ENCODE measurements at places on chromosomes 6 and 20.

DNA sequence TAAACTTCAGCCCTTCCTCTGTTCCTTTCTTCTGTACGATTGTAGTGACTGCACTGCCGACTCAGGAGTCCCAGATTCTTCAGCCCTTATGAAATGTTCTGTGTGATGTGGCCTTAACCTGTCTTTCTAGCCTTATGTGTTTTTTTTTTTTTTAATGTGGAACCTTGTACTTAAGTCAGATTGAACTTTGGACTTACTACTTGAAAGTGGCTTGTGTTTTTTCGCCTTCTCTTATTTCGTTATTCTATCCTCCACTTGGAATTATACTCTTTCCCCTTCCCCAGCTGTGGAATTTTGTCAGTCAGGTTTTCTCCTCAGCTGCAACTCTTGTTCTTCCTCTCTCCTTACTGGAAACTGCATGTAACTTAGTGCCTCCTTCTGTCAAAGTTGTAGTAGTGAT lies 8.8 kb downstream of the CEP43 start:
- DNase-seq, result no peak

DNA sequence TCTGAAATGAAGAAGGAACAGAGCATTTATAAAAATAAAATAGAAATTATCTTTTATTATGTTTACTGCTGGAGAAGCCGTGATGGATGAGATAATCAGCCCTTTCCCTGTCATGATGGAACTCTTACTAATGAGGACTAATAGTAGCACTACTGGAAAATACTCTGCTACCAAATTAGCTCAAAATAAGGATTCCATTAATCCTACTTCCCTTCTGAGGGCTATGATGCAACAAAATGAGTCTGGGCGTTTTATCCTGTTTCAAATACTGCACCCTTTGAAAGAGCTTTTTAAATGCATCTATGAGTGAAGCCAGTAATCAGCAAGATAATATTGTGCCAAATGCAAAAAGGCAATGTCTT lies 59.3 kb upstream of the CARMIL1 start:
- no peak for DNase-seq

DNA sequence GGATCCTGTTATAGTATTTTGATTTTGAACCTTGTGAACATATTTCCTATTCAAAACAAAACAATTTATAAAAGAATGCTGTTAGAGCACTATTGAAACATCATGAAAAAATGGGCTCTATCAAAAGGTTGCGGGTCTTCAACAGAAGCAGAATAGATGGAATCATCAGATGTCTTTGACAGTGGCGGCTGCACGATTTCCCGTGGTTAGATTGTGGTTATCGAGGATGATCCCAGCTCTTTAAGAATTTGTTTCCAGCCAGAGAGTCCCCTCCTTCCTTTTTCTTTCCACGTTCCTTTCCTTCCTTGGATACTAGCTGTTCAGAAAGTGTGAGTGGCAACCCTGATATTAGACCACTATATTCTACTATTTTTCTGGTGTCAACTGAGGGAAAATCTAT lies 163.4 kb downstream of the FARS2 start:
- no peak for DNase-seq

- no peak for DNase-seq
These were observed 1.4 kb upstream of the MICAL1 start for GRCh38 chr6:109456710-109457561.

DNA sequence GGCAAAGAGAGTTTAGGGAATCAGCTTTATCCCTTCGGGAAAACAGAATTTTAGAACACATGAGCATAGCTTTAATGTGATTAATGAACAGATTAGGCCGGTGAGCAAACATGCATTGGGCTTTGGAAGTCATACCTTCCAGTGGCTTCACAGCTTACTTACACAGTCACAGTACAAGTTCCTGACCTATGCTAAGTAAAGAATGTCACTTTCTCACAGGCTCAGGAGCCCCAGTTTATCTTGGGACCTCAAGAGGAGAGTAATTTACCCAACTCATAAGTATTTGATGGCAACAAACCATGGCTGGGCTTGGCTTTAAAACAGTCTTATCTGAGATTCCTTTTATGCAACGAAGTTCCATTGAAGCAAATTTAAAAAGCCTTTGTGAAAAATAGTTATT lies 195.9 kb downstream of the AKAP7 start:
- no peak for DNase-seq

DNA sequence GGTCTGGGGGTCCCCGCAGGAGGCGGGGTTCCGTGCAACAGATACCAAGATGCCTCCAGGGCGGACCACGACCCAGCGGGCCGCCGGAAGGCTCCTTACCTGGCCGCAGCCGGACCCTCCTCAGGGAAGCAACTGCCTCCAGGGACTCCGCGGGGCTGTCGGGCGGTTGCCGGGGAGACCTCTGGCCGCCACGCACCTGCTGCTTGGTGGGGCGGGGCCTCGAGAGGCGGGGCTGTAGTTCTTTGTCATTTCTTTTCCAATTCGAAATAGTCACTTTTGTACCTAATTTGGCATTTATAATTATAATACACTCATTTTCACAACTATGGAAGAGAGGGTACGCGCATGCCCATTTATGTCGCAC lies 647 bp downstream of the AK9 start:
- DNase-seq, result peak; percentile 33

- no peak for DNase-seq
These were observed 95.7 kb downstream of the SHLD1 start for GRCh38 chr20:5845681-5846615.

DNA sequence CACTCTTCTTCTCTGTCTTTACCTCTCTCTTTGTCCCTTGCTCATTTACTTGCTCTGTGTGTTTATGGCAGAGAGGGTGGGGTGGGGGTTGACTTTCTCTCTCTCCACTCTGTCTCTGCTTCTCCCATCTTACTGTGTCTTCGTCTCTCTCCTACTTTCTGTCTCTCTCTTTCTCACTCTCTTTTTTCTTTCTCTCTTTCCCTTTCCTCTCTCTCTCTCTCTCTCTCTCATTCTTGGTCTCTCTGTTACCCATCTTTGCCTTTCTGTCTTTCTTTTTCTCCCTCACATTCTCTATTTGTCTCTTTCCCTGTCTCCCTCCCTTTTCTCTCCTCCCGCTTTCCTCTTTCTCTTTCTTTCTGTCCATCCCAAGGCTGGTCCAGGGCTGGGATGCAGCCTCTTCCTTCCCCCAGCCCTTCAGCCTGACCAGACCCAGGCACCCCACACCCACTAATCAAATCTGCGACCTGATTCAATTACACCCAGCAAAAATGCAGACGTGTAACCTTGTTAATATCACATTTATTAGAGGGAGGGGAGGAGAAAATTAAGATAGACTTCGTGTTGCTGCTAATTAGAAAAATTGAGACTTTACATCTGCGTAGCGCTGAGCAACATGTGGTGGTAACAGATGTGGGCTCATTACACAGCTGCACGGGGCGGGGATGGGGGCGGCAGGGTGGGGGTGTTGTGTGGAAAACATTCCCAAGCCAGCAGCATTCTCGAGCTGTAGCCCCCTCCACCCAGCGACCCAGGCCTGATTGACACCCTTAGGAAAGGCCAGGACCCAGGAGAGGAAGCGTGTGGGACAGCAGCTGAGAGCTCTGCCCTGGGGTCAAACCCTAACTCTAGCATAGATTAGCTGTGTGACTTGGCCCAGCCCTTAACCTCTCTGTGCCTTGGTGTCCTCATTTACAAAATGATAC lies 124.9 kb upstream of the MAFB start:
- DNase-seq, result no peak

- DNase-seq, result no peak
These were observed 105.2 kb upstream of the FOXC1 start for GRCh38 chr6:1504465-1504864.

- no peak for DNase-seq
These were observed 132.7 kb downstream of the AGPAT4 start for GRCh38 chr6:161141173-161141572.

DNA sequence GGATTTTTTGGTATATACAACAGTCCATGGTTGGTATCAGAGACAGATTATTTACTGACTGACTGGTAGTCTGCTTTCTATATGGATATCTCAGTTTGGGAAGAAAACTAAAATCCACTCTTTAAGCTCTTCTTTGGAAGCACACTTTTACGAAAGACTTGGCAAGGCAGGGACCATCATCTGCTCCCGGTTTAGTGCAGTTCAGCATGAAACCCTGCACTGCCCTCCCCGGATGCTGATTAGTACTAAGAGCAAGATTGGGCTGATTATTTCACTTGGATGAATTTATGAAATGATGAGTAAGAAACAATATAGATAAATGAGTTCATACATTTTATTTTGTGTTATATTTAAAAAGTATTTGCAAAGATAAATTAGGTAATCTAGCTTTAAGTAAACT lies 56.3 kb downstream of the RGS17 start:
- no peak for DNase-seq

DNA sequence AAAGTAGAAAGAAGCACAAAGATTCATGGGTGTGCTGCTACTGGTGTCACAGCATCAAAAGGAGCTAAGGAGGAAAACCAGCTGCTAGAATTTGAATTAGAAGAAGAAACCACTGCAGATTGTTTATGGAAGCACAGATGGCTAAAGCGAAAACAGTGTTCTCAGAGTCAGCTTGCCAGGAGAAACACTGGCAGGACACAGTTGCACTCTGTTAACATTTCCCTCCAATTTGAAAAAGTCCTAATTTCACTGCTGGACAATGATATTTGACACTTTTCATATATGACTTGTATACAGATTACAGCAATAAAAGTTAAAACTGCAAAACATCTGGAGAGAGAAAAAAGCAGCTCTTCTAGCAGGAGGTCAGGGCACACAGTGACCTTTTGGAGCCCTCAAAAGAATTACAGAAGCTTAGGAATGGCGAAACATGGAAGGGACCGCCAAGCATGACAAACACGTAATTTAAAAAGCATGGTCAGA lies 314.5 kb downstream of the COL12A1 start:
- DNase-seq, result no peak

GRCh38 chr20:15485519-15485918 lies 1087.7 kb downstream of the KIF16B start:
- DNase-seq, result no peak

DNA sequence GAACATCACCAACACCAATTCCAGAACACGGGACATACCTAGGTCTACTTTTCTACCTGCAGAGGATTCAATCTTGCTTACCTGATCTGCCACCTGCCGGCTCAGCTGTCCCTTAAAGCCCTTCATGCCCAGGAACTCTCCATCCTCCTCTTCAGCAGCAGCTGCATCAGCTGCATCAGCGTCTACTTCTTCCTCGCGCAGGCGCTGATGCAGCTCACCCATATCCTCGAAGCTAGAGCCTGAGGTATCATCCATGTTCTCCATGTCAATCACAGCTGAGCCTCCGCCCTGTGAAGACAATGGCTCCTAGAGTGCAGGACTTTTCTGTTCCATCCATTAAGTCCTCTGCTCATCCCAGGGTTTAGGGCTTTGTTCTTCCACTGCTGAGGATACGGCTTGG lies 918 bp downstream of the YIPF3 start:
- no peak for DNase-seq

DNA sequence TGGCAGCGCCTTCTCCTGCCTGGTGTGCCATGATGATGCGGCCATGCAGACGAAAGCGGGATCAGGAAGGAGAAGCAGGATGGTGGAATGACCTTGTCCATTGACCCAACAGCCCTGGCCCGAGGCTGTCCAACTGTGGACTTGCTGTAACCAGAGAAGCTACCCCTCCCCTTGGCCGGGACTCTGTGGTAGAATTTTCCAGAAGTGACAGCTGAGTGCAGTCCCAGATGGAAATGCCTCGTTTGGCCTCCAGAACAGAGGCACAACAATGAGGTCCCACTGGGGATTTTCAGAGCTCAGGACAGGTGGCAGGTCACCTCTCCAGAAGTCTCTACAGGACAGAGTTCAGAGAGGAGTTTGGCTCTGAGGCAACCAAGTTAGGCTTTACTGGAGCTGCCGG lies 299.2 kb upstream of the CDH4 start:
- DNase-seq, result no peak

GRCh38 chr6:150334790-150335783 lies 33.7 kb upstream of the IYD start:
- no peak for DNase-seq

DNA sequence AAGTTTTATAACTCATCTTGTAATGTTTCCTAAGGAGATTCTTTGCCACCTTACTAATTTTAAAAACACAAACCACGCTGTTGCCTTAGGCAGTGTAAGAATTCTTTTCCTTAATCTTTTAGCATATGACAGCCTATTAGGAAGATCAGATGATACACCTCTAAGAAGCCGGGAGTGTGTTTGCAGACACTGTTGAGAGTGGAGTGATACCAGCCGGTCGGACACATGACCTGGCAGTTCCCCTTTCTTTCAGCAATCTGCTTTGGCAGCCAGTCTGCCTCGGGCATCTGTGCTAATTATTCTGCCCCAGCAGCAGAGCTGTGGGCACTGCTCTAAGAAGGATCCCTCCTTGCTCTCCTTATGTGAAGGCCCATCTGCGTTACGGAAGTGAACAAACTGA lies 50.9 kb downstream of the PLCB4 start:
- DNase-seq, result no peak

- no peak for DNase-seq
These were observed 10.4 kb upstream of the ELMO2 start for GRCh38 chr20:46416839-46417238.

- no peak for DNase-seq
These were observed 10.5 kb downstream of the ZNFX1 start for GRCh38 chr20:49267327-49267726.

DNA sequence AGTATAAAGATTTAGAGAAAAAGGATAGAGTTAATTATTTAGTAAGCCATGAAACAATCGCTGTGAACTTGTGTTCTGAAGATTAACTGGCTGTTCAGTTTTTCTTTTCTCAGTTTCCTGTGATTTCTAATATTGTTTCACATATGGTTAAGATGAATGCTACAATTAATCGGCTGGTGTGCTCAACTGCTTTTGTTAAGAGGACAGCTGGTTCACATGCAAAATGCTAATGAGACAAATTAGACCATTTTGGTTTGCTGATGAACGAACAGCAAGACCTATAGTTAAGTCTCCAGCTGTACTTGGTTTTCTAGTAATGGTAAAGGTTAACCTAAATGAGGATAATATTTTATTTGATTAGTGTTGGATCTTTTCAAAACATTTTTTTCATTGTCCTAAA lies 10.8 kb upstream of the NHSL1 start:
- DNase-seq, result no peak

DNA sequence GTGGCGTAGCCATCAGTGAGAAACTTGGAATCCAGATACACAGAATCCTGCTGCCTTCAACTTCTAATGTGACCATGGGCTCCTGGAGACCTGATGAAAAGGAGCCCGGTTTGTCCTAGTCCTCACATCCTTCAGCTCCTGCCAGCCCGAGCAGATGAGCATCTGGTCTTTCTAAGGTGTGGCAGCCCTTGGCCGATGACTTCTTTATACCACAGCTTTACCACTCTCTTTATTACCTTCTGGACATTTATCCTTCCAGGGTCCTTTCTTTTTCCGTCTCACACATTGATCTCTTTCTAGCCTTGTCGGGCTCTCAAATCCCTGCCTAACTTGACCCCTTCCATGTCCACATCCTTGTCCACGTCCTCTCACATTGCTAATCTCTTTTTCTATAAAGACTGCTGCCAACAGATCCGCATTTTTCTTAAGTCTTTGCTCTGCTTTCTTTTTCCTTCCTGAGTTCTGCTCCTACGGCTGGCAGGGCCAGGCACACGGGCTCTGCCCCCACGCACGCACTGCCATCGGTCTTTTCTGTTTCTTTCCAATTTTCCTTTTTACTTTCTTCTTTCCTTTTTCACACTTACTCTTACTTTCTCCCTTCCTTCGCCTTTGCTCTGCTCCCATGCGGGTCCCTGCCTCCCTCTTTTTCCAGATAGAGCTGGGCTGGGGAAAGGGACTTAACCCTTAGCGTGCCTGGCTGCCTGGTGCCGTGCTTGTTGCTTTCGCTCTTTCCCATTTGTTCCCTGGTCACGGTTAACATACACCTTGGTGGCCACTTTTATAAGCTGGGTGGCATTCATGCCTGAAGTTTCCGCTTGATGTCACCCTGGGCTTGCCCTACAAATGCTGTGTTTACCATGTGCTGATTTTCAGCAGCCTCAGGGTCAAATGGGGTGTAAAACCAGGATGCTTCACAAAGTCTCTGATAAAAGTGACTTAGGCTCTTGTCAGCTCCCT lies 9.4 kb upstream of the GMPR start:
- no peak for DNase-seq

All from activated T-helper 1 cell treated with anti-CD3 and anti-CD28 coated beads, Interleukin-2, amount 50 U/mL, for 16 hours (primary cell).